ENCODE measurements at places on chromosomes 12 and 14. TPM values are rescaled to one million over a fixed set of nuclear protein-coding genes. Genes with fewer than 3 reads are reported as not detected.

The BATF gene
- polyA plus RNA-seq, result 10.6 TPM

- H3K4me1 ChIP-seq, result no peaks in the 10 kb centered on the region
- no peaks in the 10 kb centered on the region for H3K36me3 ChIP-seq
- H3K27me3 ChIP-seq, result peaks cover 12% of the 10 kb centered on the region
- no peak overlapping the region for H3K27ac ChIP-seq
- H3K4me3 ChIP-seq, result no peak overlapping the region
Observed at GRCh38 chr12:39390752-39391151, 52.2 kb downstream of the KIF21A start.

- no peaks in the 10 kb centered on the region for H3K36me3 ChIP-seq
- DNase-seq, result no peak
- H3K4me1 ChIP-seq, result peaks cover 5% of the 10 kb centered on the region
- H3K27ac ChIP-seq, result no peak overlapping the region
Observed at GRCh38 chr14:94011795-94012194, 14.3 kb upstream of the OTUB2 start.

- no peak for DNase-seq
- H3K36me3 ChIP-seq, result peaks cover 10% of the 10 kb centered on the region
- H3K4me1 ChIP-seq, result no peaks in the 10 kb centered on the region
- no peaks in the 10 kb centered on the region for H3K27me3 ChIP-seq
Observed at GRCh38 chr12:44174053-44174452, 338.2 kb downstream of the TMEM117 start.

GRCh38 chr14:51805541-51805940 is 54.9 kb upstream of the GNG2 start:
- no peak for DNase-seq
- no peak overlapping the region for H3K4me3 ChIP-seq
- peaks cover 5% of the 10 kb centered on the region for H3K36me3 ChIP-seq
- no peaks in the 10 kb centered on the region for H3K4me1 ChIP-seq

DNA sequence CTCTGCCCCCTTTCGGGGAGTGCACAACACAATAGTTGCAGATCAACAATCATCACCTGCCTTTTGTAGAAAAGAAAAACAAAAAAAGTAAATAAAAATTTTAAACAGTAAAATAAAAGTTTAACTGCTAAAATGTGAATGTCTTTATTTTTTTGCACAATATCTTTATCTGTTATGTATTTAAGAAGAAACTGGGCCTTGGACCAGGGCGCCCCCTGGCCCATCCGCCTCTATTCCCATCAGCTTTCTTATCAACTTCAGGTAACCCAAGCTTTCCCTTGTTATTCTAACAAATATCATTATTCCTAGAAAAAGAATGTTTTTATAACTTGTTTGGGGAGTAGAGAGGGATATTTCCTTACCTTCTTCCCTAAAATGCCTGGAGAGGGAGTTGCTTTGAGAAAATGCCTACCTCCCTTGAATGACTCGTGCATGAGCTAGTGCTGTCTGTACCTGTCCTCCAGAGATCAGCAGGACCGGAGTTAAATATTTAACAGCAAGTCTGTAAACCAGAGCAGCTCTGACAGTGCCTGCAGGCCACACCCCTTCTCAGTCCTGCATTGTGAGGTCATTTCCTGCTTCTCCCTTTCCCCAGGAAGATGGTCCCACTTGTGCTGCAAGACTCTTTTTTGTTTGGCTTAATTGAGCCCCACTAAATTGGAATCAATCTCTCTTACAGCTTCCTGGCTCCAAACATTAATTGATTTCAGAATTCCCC is 192.8 kb upstream of the RGS6 start:
- H3K36me3 ChIP-seq, result peaks cover 36% of the 10 kb centered on the region
- peak overlapping the region; percentile 56 for H3K27ac ChIP-seq
- DNase-seq, result no peak
- H3K4me1 ChIP-seq, result no peaks in the 10 kb centered on the region
- no peaks in the 10 kb centered on the region for H3K27me3 ChIP-seq
- H3K4me3 ChIP-seq, result no peak overlapping the region

- no peak overlapping the region for H3K4me3 ChIP-seq
- H3K27me3 ChIP-seq, result no peaks in the 10 kb centered on the region
- H3K36me3 ChIP-seq, result peaks cover 7% of the 10 kb centered on the region
- no peak for DNase-seq
- H3K27ac ChIP-seq, result no peak overlapping the region
Observed at GRCh38 chr14:98923596-98923995, 348.4 kb downstream of the BCL11B start.
